Smooth muscle cell of trachea (primary cell): ENCODE measurements at places on chromosomes 5 and 9. TPM values are rescaled to one million over a fixed set of nuclear protein-coding genes. Genes with fewer than 3 reads are reported as not detected.

NEUROG1 gene
- total RNA-seq: not detected in 2 replicates

LVRN gene
- 0.17 and 0.44 TPM in 2 replicates for total RNA-seq

LMX1B gene
- total RNA-seq: not detected in 2 replicates

SOHLH1 gene
- not detected in 2 replicates for total RNA-seq

RFK gene
- 22.0 and 22.3 TPM in 2 replicates for total RNA-seq

PIK3R1 gene
- total RNA-seq: 27.2 and 33.1 TPM in 2 replicates

LHX6 gene
- total RNA-seq: not detected in 2 replicates

MEIKIN gene
- total RNA-seq: not detected in 2 replicates
